CD4-positive, alpha-beta memory T cell (primary cell): ENCODE measurements at places on chromosomes 1 and 21. TPM values are rescaled to one million over a fixed set of nuclear protein-coding genes. Genes with fewer than 3 reads are reported as not detected.

DNA sequence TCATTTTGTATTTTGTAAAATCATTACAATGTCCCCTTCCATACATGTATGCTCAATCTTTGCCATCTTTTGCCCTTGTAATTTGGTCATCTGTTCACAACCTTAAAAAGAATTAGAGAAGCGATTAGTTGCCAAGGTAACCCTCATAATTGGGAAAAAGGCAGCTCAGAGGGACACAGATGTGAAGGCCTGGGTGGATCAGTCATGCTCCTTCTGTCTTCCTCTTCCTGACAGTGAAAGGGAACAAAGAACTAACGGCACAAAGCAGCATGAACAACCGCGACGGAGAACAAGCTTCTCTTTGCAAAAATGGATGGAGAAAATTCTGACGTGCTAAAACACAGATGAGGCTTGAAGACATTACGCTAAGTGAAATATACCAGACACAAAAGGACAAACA lies 78.7 kb upstream of the COG2 start:
- no peaks in the 10 kb centered on the region for H3K4me1 ChIP-seq
- no peak for DNase-seq
- H3K4me3 ChIP-seq = no peak overlapping the region

DNA sequence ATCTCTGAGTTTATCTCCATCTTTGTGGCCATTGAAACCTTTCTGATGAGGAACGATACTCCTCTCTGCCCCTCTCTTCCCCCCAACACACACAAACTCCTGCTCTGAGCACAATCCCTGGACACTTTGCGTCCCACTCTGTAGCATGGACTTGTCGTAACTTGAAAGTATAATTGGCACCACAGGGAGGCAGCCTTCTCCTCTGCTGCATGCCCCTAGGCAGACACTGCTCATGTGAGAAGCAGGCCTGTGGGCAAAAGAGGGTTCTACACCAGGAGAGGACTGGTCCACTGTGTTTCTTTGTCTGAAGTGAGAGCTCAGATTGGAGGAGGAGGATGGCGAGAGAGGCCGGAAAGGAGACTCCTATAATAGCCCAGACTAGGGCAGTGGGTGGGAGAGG lies 3.8 kb upstream of the PARS2 start:
- peaks cover 9% of the 10 kb centered on the region for H3K4me1 ChIP-seq
- no peak for DNase-seq
- H3K4me3 ChIP-seq = no peak overlapping the region
- H3K36me3 ChIP-seq = no peaks in the 10 kb centered on the region
- no peak overlapping the region for H3K27ac ChIP-seq

- DNase-seq = no peak
- H3K36me3 ChIP-seq = no peaks in the 10 kb centered on the region
- H3K4me1 ChIP-seq = no peaks in the 10 kb centered on the region
- peaks cover 4% of the 10 kb centered on the region for H3K27me3 ChIP-seq
Measured at GRCh38 chr1:153386500-153386901, 4.4 kb downstream of the S100A8 start.

- no peak overlapping the region for H3K27ac ChIP-seq
- H3K4me1 ChIP-seq = peaks cover 16% of the 10 kb centered on the region
- no peak for DNase-seq
- no peaks in the 10 kb centered on the region for H3K36me3 ChIP-seq
- H3K4me3 ChIP-seq = no peak overlapping the region
Measured at GRCh38 chr1:109896681-109897080, 14.0 kb upstream of the CSF1 start.

DNA sequence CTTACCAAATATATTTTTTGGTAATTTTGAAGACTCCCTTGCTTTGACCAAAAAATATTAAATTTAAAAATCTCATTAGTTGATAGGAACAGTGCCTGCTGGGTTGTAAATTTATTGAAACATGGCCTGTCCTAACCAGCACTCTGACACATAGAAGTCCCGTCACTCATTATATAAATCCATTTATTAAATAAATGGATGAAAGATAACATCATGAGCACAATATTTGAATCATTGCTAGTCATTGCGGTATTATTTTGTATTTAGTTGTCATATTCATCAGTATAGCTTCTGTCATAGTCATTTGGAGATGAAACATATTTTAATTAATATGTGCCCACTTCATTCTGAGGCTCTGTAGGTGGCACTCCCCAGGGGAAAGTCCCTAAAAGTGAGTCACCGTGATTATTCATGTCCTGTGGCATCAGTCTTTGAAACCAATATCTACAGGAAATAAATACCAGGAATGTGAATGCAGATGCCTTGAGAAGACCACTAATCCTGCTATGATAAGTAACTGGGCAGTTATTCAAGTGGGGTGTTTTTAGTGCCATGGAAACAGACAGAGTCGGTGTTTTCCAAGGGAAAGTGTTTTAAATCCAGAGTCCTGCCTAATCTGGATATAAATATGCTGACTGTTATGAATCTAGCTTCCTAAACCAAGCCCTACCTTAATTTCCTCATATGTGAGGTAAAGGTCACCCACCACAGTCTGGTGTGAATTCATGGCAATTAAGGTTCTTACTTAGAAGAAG lies 302.0 kb downstream of the DUSP10 start:
- H3K4me1 ChIP-seq = peaks cover 16% of the 10 kb centered on the region
- no peaks in the 10 kb centered on the region for H3K27me3 ChIP-seq
- H3K36me3 ChIP-seq = no peaks in the 10 kb centered on the region
- DNase-seq = peak; percentile 83

DNA sequence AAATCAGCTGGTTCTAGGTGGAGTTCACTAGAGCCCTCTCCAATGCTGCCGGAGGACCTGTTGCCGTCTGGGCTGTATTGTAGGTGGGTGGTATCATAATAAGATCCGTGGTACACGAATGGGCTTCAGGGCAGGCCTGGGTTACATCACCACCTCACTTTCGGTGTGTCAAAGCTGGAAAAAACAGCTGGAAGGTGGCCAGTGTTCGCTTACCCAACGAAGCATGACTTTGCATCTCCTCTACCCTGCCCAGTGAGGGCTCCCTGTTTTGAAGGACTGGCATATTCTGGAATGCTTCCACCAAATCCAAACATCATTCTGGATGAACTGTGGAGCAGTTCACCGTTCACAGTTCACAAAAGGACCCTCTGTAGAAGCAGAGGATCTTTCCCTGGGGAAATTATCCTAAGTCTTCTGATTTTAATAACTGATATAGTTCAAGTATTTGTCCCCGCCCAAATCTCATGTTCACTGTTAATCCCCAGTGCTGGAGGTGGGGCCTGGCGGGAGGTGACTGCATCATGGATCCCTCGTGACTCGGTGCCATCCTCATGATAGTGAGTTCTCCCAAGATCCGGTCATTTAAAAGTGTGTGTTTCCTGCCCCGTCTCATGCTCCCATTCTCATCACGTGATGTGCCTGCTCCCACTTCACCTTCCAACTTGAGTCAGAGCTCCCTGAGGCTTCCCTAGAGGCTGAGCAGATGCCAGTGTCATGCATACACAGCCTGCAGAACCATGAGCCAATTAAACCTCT lies 429.0 kb downstream of the KIF26B start:
- no peaks in the 10 kb centered on the region for H3K27me3 ChIP-seq
- H3K4me1 ChIP-seq = no peaks in the 10 kb centered on the region
- no peak overlapping the region for H3K27ac ChIP-seq
- no peak overlapping the region for H3K4me3 ChIP-seq

- H3K27me3 ChIP-seq = no peaks in the 10 kb centered on the region
- H3K27ac ChIP-seq = no peak overlapping the region
- no peak overlapping the region for H3K4me3 ChIP-seq
- DNase-seq = no peak
Measured at GRCh38 chr1:43885279-43885801, 48.3 kb upstream of the ARTN start.

GRCh38 chr1:83606416-83606955 lies 392.4 kb downstream of the TTLL7 start:
- no peaks in the 10 kb centered on the region for H3K4me1 ChIP-seq
- DNase-seq = no peak
- no peaks in the 10 kb centered on the region for H3K27me3 ChIP-seq
- no peak overlapping the region for H3K4me3 ChIP-seq
- no peak overlapping the region for H3K27ac ChIP-seq

DNA sequence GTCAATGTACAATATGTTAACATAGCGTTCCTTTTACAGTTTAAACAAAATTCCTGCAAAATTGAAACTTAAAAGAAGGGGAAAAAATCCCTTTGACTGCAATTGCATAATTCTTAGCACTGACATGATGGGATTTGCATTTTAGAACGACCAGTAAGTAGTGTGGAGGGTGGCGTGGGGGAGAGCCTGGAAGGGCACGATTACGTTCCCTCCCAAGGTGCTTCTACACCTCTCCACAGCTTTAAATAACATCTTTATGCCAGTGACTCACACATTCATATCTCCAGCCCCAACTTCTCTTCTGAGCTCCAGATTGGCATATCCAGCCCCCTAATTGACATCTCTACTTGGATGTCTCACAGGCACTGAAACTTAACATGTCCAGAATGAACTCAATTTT lies 64.3 kb downstream of the OLFML3 start:
- H3K36me3 ChIP-seq = no peaks in the 10 kb centered on the region
- DNase-seq = no peak
- H3K4me3 ChIP-seq = no peak overlapping the region
- no peaks in the 10 kb centered on the region for H3K4me1 ChIP-seq
- no peak overlapping the region for H3K27ac ChIP-seq
- H3K27me3 ChIP-seq = no peaks in the 10 kb centered on the region

GRCh38 chr1:89085781-89086180 lies 20.8 kb upstream of the GBP1 start:
- H3K4me1 ChIP-seq = no peaks in the 10 kb centered on the region
- no peaks in the 10 kb centered on the region for H3K36me3 ChIP-seq
- H3K27ac ChIP-seq = no peak overlapping the region
- no peak overlapping the region for H3K4me3 ChIP-seq

DNA sequence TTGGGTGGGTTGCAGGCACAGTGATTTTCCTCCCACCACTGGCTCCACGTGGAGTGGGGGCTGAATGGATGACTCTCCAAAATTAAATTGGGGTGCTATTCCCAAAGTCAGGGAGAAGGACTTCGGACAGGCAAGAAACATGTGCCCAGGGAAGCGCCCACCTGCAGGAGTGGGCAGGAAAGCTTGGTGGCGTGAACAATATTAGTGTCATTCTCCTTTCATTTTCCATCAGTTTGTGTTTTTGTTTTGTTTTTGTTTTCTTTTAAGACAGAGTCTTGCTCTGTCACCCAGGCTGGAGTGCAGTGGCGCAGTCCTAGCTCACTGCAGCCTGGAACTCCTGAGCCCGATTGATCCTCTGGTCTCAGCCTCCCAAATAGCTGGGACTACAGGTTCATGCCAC lies 30.1 kb downstream of the TOMM20 start:
- no peaks in the 10 kb centered on the region for H3K27me3 ChIP-seq
- H3K4me3 ChIP-seq = no peak overlapping the region
- no peak for DNase-seq
- peaks cover 24% of the 10 kb centered on the region for H3K4me1 ChIP-seq

- no peaks in the 10 kb centered on the region for H3K36me3 ChIP-seq
- H3K4me3 ChIP-seq = no peak overlapping the region
- no peaks in the 10 kb centered on the region for H3K27me3 ChIP-seq
Measured at GRCh38 chr1:152473887-152474537, 36.6 kb upstream of the LCE5A start.

- no peak overlapping the region for H3K27ac ChIP-seq
- H3K36me3 ChIP-seq = no peaks in the 10 kb centered on the region
- H3K27me3 ChIP-seq = no peaks in the 10 kb centered on the region
- no peak for DNase-seq
- peaks cover 29% of the 10 kb centered on the region for H3K4me1 ChIP-seq
Measured at GRCh38 chr1:43947874-43948437, 1.2 kb downstream of the IPO13 start.

GRCh38 chr1:91575909-91576519 lies 75.4 kb downstream of the CDC7 start:
- H3K4me1 ChIP-seq = peaks cover 16% of the 10 kb centered on the region
- no peaks in the 10 kb centered on the region for H3K27me3 ChIP-seq
- DNase-seq = no peak
- no peak overlapping the region for H3K27ac ChIP-seq
- H3K36me3 ChIP-seq = no peaks in the 10 kb centered on the region
- H3K4me3 ChIP-seq = no peak overlapping the region

- no peak overlapping the region for H3K27ac ChIP-seq
- no peak overlapping the region for H3K4me3 ChIP-seq
- no peaks in the 10 kb centered on the region for H3K36me3 ChIP-seq
- H3K27me3 ChIP-seq = no peaks in the 10 kb centered on the region
- peaks cover 43% of the 10 kb centered on the region for H3K4me1 ChIP-seq
Measured at GRCh38 chr1:27863538-27863915, 8.8 kb upstream of the THEMIS2 start.

GRCh38 chr21:44286716-44287632 lies 1.3 kb downstream of the AIRE start:
- H3K27me3 ChIP-seq = no peaks in the 10 kb centered on the region
- no peak overlapping the region for H3K27ac ChIP-seq
- H3K36me3 ChIP-seq = no peaks in the 10 kb centered on the region
- DNase-seq = no peak
- peaks cover 3% of the 10 kb centered on the region for H3K4me1 ChIP-seq

DNA sequence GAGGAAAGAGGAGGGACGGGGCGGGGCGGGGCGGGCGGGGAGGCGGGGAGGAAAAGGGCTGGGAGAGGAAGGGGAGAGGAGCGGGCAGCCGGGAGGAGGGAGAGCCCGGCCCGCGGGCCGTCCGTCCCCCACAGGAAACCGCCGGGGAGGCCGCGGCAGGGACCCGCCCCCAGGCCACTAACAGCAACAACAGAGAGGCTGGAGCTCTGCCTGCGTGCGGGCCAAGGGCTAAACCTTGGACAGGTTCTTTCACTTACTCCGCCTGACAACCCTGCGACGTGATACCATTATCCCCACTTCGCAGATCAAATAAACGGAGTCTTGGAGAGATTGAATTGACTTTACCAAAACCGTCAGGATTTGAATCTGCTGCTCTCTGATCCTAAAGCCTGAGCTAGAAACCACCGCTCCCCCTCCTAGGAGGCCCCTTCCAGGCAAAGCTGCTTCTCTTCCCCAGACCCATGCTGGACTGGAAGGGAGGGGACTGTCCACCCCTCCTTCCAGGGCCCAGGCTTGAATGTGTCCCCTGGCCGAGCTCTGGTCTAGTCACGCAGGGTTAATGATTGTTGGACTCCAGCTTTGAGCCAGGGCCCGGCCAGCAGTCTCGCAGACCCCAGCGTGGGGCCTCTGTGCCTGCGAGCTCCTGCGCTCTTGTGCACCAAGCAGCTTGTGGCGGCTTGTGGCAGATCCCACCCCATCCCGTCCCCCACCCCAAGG lies at the start of gene EVA1B:
Gene EVA1B (minus strand): TSS at position 10 of the 717 bp plus-strand sequence. CDS start 608 bp downstream, outside the sequence.
- H3K27me3 ChIP-seq = no peaks in the 10 kb centered on the region
- H3K36me3 ChIP-seq = no peaks in the 10 kb centered on the region
- H3K4me3 ChIP-seq = peak within 1 kb of the TSS; percentile 73
- peaks cover 28% of the 10 kb centered on the region for H3K4me1 ChIP-seq
- peak; percentile 31 for DNase-seq

GRCh38 chr1:244113532-244114320 lies 62.6 kb downstream of the ZBTB18 start:
- no peaks in the 10 kb centered on the region for H3K36me3 ChIP-seq
- no peak overlapping the region for H3K27ac ChIP-seq
- no peaks in the 10 kb centered on the region for H3K4me1 ChIP-seq
- no peaks in the 10 kb centered on the region for H3K27me3 ChIP-seq
- no peak for DNase-seq

PPM1J gene
- polyA plus RNA-seq = 0.13 TPM

CACHD1 gene
- polyA plus RNA-seq = not detected

RPTN gene
- polyA plus RNA-seq = not detected

LCE1D gene
- polyA plus RNA-seq = not detected

VANGL2 gene
- polyA plus RNA-seq = not detected

FAM110D gene
- not detected for polyA plus RNA-seq

SERPINC1 gene
- not detected for polyA plus RNA-seq

GSTM4 gene
- 1.7 TPM for polyA plus RNA-seq
